ENCODE measurements at places on chromosomes 1 and 21.

- DNase-seq, result no peak
These were observed 43.7 kb downstream of the GNG12 start for GRCh38 chr1:67789551-67789950.

- DNase-seq, result no peak
These were observed 12.2 kb upstream of the S100A7A start for GRCh38 chr1:153404086-153404635.

- no peak for DNase-seq
These were observed at the start of gene MCOLN2 for GRCh38 chr1:84996846-84997666. MCOLN2 (minus strand) TSS chr1:84997113; CDS start chr1:84996872, 241 bp downstream.

GRCh38 chr1:168972225-168972624, 134.3 kb upstream of the ATP1B1 start:
- no peak for DNase-seq

- no peak for DNase-seq
These were observed 213.7 kb downstream of the FOXD2 start for GRCh38 chr1:47651311-47652089.

- DNase-seq, result no peak
These were observed 9.8 kb upstream of the CR1 start for GRCh38 chr1:207486198-207486597.

DNA sequence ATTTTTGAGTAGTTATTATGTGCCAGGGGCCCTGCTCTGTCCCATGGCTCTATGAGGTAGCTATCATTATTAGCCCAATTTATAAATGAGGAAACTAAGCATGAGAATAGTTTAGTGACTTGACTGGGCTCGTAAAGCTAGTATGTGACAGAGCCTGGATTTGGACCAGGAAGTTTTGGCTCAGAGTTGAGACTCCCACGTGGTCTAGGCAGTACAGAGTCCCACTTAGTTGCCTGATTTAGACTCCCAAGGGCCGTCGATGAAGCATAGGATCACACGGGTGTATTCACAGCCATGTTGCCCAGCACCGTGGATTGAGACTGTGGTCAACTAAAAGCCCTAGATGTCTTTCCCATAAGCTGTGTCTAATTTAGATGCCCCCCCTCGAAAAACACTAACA, 81.7 kb downstream of the DDX20 start:
- no peak for DNase-seq

DNA sequence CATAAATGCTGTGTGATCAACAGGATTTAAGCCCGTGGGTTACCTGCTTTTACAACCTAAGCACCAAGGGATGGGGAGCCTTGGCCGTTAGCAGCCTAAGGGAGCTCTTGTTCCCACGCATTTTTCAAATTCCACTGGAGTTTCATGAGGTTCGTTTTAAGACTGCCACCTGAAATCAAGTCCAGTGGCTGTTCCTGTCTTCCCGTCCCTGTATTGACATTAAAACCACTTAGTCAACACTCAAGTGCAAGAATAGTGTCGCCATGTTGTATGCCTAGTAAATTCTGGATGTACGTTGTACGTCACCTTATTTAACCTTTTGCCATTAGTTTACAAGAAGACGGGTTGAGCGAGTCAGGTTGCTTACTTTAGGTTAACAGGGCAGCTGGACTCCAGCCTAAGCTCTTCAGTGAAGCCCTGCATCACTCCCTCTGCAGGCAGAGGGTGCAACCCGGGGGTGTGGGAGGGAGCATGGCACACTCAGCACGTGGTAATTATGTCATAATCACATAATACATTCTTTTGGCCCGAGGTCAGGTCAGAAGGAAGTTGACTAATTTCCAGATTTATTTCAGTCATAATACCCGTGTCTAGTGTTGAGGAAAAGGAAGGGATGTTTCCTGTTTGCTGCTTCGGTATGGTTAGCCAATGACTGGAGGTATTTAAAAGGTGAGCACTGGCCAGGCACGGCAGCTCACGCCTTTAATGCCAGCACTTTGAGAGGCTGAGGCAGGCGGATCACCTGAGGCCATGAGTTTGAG, 42.5 kb downstream of the CNST start:
- peak; percentile 74 for DNase-seq

GRCh38 chr1:176118985-176119384, 88.1 kb downstream of the COP1 start:
- no peak for DNase-seq

DNA sequence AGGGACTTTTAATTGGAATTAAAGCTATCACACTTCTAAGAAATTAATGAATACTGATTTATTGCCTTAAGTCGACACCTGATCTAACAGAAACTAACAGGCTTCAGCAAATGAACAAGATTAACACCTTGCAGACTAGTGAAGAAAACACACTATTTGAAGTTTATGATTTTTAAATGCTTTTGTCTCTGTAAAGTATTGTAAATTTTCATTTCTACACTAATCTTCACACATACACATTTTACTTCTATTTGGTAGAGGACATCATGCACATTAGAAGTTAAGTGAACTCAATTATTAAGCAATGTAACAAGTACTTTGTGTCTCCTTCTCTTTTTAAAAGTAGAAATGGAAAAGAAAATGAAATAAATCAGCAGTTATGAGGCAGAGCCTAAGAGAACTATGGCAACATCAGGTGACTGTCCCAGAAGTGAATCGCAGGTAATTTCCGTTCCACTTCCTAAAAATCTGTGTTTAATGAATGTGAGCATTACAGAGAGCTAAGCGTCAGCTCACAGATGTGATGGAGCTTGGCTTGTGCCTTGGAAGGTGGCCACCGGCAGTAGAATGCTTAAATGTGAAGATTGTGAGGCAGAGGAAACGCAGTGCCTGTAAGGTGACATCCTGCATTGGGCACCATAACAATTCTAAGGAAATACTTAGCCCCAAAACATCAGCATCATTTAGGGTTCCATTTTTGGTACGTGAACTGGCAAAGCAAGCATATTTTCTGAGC, 1.2 kb downstream of the PRMT2 start:
- no peak for DNase-seq

- no peak for DNase-seq
These were observed 85.5 kb downstream of the RIPK4 start for GRCh38 chr21:41681348-41681801.

GRCh38 chr1:47401761-47402160, 14.3 kb upstream of the FOXE3 start:
- no peak for DNase-seq

DNA sequence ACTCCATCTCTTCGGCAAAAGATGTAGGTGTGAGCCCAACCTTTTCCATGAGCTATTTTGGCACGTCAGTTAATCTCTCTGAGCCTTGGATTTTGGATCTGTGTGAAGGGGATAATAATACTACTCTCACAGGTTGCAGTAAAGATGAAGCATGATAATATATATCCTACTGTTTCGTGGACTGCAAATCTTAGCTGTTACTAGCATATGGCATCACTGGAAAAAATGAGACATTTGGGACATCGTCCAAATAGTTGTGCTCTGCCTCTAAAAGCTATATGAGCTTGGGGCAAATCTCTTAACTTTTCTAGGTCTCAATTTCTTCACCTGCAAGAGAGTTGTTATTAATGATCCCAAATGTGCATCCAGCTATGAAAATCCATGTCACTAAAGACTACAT, 147.4 kb upstream of the ZRANB2 start:
- no peak for DNase-seq

DNA sequence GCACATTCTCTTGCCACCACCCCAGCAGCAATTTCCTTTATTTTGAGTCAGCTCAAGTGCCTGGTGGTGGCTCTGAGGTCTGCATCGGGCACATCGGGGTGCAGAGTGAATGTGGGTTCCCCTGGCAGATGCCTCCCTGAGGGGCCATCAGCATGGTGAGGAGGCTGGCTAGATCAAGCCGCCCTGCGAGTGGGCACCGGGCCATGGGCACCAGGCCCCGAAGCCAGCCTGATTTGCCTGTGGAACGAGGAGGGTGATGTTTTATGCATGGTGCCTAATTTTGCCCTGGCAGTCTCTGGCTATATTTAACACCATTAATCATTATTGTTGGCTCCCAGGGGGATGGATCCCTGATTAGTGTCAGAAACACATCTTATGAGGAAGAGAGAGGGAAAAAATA, 36.3 kb downstream of the ACTL8 start:
- DNase-seq, result no peak

DNA sequence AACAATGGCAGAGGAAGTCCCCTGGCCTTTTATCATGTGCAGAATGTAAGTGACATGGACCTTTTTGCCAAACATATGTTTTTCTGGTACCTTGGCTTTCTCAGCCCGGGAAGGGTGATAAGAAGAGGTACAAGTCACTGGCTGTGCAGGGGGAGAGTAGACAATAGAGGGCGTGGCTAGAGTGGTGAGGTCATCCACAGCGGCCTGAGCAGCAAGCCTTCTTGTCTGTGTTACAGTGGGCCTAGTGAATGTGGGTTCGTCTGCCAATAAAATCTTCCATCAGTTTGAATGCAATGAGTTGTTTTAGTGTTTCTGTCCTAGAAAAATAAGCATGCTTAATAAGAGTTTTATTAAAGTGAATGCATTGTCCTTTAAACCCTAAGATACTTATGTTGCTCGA, 59.0 kb upstream of the PGD start:
- DNase-seq, result no peak

DNA sequence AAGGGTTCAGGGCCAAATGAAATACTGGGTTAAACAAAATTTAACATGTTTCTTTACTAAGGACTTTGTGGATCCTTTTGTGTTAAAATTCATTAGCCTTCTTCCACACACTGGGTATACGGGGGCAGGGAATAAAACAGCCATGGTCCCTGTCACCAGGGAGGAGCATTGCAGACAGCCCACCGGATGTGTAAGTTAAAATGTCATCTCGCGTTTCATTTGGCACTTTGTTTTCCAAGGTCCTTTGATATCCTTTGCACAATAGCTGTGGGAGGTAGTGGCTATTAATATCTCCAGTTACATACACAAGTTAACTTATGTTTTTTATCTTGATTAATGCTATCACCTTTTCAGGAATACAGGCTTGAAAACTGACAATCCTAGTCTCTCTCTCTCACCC, 172.7 kb downstream of the BARHL2 start:
- no peak for DNase-seq
